ENCODE measurements at places on chromosomes 13 and 19. TPM values are rescaled to one million over a fixed set of nuclear protein-coding genes. Genes with fewer than 3 reads are reported as not detected.

- peak; percentile 13 for DNase-seq
Measured at GRCh38 chr19:31348481-31349159, 616 bp downstream of the TSHZ3 start.

- DNase-seq, result peak; percentile 33
Measured at GRCh38 chr19:277581-278165, 13.5 kb downstream of the PLPP2 start.

Gene ZNF780A
- 7.3 TPM for polyA plus RNA-seq

Gene CASP14
- not detected for polyA plus RNA-seq

Gene KLF2
- polyA plus RNA-seq, result 30.3 TPM

Gene MEIS3
- not detected for polyA plus RNA-seq

Gene COX6B2
- not detected for polyA plus RNA-seq

- no peak for DNase-seq
Measured at GRCh38 chr19:42465827-42466280, 23.1 kb upstream of the CXCL17 start.

Gene SPRYD7
- 2.3 TPM for polyA plus RNA-seq

Gene ACP7
- polyA plus RNA-seq, result 0.03 TPM

DNA sequence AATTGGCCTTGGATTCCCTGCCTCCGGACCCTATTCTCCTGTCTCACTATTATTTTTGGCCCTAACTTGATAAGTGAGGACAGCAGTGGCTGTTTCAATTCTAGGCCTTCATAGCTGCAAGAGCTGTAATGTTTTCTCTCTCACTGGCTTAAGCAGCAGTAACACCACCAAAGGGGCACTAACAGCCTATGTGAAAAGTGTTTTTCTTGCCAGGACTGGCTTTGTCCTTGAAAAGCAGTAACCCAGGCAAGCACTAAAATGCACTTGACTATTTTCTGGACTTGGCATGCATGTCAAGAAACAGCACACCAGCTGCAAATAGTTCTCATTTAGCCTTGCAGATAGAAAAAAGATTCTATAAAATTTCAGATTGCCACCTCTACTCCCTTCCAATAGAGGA, 9.3 kb upstream of the FBXL3 start:
- DNase-seq, result no peak

GRCh38 chr19:19531951-19532805, 3.5 kb downstream of the YJEFN3 start:
- peak; percentile 44 for DNase-seq

DNA sequence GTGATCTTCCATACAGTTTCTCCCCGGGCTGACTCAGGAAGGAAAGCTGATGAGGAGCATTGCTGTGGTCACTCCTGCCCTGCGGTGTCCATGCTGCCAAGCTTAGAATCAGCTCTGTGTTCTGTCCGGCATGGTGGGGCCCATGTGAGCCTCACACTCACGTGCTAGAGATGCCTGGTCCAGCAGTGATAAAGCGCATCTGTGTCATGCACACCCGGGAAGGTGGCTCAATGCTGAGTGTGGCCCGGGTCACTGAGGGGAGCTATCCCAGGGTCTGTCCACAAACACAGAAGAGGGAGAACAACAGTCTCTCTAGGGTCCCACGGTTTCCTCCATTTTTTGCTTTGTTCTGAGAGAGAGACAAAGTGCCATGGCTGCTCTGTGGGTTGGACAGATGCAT, 3.5 kb upstream of the LILRB1 start:
- no peak for DNase-seq

Gene RNF113B
- polyA plus RNA-seq, result not detected

- DNase-seq, result peak; percentile 56
Measured at GRCh38 chr13:79745081-79745480, 264.1 kb downstream of the NDFIP2 start.

DNA sequence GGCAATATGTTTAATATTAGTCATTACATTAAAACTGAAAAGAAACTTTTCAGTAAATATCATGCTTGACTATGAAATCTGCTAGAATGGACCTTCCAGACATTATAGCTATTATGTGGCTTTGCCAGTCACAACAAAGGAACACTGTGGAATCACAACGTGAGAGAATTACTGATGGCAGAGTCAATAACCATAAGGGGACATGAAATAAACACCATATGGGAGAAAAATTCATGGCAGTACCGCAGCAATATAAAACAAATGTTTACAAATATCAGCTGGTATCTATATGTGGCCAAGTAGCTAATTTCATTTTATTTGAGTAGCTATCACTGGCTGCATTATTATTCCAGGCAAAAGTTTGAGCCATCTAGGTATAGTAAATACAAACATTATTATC, 1818.6 kb downstream of the PCDH9 start:
- no peak for DNase-seq

DNA sequence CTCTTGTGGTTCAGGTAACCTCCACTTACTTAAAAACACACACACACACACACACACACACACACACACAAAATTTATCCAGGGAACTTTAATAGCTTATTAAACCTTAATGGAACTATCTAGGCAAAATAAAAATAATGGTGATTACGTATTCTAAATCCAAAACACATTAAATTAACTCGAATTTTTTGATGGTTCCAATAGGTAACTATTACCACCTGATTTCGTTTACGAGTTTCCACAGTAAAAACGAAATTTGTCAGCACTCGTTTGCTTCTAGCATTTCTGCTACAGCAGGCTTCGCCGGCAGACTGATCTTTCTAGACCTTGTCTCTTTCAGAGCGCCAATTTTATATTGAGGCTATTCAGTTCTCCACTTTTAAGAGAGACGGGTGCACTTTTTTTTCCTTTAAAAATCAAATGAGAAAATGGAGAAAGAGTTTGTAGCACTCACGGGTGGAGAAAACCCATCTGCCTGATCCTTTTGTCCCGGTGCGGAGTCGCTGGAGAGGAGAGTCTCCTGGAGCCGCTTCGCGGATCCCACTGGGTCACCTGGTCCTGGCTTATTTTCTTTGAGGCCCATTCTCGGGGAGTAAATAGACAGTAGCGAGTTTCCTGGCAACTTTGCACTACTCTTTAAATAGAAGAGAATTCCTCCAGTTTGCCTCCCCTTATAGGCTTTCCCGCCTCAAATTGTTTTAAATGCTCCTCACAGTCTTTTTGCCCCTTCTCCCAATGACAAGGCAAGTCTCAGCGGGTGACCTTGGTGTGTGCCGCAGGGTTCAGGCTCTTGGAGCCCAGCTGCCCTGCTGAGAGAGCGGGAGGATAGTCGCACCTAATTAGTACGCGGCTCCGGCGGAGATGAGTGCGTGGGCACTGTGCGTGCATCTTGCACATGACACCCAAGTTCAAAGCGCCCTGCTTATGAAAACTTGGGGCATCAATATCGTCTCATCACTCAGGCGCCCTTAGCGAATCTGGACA, 117.0 kb downstream of the KCNRG start:
- no peak for DNase-seq

DNA sequence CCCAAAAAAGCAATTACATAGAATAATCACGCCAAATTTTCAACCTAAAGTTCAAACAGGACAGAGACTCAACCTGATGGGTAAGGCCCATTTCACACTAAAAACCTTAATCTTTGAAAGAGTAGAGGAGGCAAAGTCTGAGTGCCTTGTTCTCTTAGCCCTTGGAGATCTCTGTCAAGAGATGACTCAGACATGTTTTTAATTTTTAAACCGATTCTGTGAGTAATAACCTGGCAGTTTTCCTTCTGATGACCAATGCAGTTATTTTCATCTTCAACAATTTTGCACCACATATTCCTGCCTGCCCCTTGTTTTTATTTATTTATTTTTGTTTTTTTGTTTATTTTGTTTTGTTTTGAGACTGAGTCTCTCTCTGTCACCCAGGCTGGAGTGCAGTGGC, 11.5 kb upstream of the TNFSF9 start:
- peak; percentile 44 for DNase-seq

DNA sequence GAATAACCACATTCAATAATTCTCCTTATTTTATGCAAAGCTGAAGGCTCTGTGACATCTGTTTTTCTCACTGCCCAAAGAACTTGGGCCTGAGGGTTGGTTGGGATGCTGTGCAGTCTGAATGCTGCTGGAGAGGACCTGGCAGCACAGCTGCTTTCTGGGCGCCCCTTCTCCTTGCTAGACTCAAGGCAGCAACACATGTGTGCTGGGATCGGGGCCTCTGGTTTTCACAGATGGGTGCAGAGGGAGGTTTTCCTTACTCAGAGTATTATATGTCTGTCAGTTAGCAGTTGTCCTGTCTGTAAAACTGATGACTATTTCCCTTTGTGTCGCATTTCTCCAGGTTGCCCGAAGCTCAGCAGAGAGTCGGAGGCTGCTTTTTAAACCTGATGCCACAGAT, 53.2 kb upstream of the TEX29 start:
- DNase-seq, result no peak

Data from endothelial cell of umbilical vein (primary cell).